ENCODE measurements at places on chromosomes 16 and 17.

- DNase-seq = no peak
Observed at GRCh38 chr16:84663433-84664101, 15.3 kb downstream of the KLHL36 start.

- no peak for DNase-seq
Observed at GRCh38 chr17:73798111-73798748, 154.0 kb upstream of the SDK2 start.

DNA sequence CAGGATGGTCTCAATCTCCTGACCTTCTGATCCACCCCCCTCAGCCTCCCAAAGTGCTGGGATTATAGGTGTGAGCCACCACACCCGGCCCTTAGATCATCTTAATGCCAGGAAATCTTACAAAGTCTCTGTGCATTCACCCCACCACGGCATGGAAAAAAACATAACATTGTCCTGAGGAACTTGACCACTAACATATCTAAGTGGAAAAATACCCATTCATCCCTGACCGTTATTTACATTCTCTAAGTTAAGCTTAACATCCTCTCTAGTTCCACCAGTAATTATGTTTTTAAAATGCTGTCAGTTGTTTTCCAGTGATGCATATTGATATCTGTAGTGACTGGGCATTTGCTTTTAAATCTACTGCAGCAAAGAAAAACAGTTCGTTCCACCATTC is 3.4 kb upstream of the HID1 start:
- DNase-seq = no peak

- no peak for DNase-seq
Observed at GRCh38 chr17:41957031-41957868, 9.3 kb upstream of the CNP start.

DNA sequence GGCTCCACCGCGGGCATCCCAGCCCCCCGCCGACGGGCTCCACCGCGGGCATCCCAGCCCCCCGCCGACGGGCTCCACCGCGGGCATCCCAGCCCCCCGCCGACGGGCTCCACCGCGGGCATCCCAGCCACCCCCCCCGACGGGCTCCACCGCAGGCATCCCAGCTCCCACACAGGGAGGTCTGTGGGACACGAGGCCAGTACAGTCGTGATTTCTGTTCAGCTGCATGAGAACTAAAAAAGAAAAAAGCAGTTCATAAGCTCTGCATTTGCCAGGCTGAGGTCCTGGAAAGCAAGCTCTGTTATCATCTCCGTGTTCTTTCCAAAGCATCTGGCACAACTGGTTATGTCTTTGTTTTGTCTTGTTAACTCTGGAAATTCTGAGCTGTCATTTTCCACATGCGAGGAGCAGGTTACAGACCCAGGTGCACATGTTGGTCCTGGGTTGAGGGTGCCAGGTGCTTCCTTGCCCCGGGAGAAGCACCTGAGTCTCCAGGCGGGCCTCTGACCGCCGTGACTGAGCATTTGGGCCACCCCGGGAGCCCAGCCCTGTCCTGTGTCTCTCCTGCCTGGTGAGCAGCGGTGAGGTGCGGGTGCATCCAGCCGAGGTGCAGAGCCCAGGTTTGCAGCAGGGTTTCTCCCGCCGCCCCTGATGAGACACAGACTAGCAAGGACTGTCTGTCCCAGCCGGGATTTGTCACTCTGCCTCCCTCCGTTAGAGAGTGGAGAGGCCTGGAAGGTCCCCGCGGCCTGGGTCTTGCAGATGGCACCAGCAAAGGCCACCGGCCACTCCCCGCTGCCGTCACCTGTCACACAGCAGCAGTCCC is 9.9 kb upstream of the WFIKKN1 start:
- DNase-seq = no peak

DNA sequence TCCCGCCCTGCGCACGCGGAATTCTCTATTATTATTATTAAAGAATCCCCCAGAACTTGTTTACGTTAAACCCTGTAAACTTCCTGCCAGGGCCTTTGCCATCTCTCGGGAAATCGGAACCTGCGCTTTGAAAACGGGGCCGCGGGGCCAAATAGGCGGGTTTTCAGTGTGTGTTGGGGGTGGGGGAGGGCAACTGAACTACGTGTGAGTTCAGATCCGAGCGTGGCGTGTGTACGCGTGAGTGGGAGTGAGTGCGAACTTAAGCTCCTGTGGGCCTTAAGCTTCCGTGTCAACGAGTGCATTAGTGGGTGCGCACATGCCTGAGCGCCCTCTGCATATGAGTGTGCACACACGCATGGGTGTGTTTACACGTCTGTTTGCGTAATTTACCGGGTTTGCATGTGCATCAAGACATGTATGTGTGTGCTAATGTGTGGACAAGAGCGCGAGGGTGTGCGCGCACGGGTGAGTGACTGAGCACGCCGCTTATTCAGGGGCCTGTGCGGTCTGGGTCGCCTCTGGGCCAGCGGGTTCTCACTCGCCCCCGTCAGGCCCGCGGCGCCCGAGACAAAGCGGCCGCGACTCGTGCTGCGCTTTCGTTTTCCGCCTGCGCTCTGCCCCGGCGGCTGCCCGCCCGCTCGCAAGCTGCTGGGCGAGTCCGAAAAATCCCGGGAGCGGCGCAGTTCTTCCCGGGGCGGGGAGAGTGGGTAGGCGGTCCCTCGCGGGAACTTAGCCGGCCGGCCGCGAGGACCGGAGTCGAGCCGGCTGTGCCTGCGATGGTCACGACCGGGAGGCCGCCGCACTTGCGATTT is 1.2 kb upstream of the FOXF1 start:
- no peak for DNase-seq

DNA sequence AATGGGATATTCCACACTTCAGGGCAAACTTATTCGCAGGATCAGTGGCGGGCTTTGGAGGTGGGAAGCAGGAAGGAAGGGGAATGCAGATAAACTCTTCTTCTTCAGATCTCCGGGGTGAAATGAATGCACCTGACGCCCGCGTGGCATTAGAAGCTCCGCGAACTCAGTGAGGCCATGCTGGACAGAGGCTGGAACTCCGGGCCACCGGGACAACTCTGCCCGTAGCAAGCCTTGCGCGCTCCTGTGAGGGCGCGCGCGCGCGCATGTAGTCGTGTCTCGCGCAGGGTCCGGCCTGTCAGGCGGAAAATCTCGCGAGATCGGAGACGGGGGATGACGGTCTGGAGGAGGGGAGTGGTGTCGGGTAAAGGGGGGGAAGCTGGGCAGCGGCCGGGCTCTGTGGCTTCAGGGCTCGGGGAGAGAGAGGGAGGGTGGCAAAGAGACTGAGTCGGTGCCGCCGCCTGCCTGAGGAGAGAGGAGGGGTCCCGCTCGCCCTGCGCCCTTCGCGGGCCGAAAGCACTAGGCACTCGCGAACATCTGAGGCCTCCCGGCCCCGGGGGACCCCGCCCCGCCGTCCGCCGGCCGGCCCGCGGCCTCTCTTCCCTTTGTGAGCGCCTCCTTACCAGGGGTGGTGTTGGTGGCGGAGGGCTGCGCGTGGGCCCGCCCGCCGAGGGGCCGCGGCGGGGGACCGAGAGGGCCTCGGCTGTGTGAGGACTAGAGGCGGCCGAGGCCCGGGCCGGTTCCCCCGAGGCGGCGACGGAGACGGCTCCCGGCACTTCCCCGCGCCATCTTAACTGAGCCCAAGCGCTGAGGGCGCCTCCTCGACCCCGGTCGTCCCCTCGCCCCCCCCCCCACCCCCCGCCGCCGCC is at the start of gene TAOK1:
Gene TAOK1, plus strand, starts transcription at position 382 of the 869 bp plus-strand sequence. CDS start 61,186 bp downstream, outside the sequence.
- DNase-seq = peak; percentile 97

DNA sequence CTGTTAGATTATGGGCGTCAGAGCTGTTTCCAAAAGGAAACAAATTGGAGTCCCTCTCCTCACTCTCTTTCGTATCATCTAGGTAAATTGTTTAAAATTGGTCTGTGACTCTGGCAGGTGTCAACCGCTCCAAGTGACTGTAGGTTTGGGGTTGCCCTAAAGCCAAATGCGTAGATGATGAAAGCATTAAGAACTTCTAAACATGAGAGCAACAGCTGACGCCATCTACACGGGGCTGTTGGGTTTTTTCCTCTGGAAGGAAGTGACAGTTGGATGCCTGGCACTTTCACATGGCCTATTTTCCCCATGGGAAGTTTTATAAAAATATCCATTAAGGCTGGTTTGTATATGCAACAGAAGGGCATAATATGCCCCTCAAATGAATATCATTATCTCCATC is 215.7 kb upstream of the CACNG5 start:
- DNase-seq = no peak

- DNase-seq = no peak
Observed at GRCh38 chr17:78057113-78057740, 71.3 kb downstream of the TMC6 start.

- DNase-seq = peak; percentile 61
Observed at GRCh38 chr16:785563-786535, 2.3 kb downstream of the RPUSD1 start.

Data from activated CD4-positive, alpha-beta T cell treated with anti-CD3 and anti-CD28 coated beads, Interleukin-2, amount 50 U/mL, for 24 hours (primary cell).